Peyer's patch (tissue), 4 donors: ENCODE measurements at places on chromosomes 7 and 10. TPM values are rescaled to one million over a fixed set of nuclear protein-coding genes. Genes with fewer than 3 reads are reported as not detected.

Gene ABCB1
- total RNA-seq: 394 TPM

- no peak overlapping the region for H3K27ac ChIP-seq
- no peak for DNase-seq
- no peaks in the 10 kb centered on the region for H3K36me3 ChIP-seq
- peaks cover 18% of the 10 kb centered on the region for H3K4me1 ChIP-seq
- H3K4me3 ChIP-seq: no peak overlapping the region
- H3K27me3 ChIP-seq: no peaks in the 10 kb centered on the region
These were observed 3.2 kb downstream of the ACTR1A start for GRCh38 chr10:102499356-102499755.

GRCh38 chr10:113859261-113859660 is 4.8 kb downstream of the NHLRC2 start:
- H3K27ac ChIP-seq: no peak overlapping the region
- H3K4me1 ChIP-seq: peaks cover 5% of the 10 kb centered on the region
- no peaks in the 10 kb centered on the region for H3K36me3 ChIP-seq
- DNase-seq: no peak
- no peak overlapping the region for H3K4me3 ChIP-seq

DNA sequence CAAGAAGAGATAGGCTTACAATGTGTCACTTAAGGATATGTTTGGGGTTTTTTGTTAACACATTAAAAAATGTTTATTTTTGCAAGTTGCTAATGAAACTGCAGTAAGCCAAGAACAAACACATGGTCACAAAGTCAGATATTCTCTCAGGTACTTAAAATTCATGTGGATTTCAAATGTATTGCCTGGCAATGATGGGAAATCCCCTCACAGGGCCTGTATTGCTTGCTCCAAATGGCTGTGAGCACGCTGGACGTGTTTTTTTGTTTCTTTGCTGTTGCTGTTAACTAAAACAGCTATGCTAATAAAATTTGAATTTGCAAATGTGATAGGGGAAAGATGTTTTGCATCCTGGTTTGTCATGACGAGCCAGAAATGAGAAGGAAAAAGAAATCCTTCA is 3.8 kb upstream of the CELF2 start:
- H3K4me3 ChIP-seq: no peak overlapping the region
- no peaks in the 10 kb centered on the region for H3K36me3 ChIP-seq

DNA sequence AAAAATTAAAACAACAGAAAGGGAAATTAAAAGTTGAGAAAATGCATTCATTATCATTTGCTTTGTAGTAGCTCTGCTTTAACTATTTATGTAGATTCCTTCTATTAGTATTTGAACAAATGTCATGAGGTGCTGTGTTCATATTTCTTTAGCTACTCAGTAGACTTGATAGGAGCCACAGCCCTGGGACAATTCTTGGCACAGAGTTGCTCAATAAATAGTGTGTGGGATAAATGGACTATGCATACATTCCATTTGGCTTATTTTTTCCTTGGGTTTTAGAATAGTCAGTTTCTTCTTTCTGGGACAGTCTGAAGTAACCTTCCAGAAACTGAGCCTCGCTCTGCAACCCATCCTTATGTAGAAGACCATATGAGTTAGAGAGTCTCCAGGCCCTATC is 13.4 kb downstream of the RPP30 start:
- no peaks in the 10 kb centered on the region for H3K27me3 ChIP-seq
- H3K4me1 ChIP-seq: no peaks in the 10 kb centered on the region
- no peak overlapping the region for H3K4me3 ChIP-seq
- H3K27ac ChIP-seq: no peak overlapping the region
- peaks cover 69% of the 10 kb centered on the region for H3K36me3 ChIP-seq

DNA sequence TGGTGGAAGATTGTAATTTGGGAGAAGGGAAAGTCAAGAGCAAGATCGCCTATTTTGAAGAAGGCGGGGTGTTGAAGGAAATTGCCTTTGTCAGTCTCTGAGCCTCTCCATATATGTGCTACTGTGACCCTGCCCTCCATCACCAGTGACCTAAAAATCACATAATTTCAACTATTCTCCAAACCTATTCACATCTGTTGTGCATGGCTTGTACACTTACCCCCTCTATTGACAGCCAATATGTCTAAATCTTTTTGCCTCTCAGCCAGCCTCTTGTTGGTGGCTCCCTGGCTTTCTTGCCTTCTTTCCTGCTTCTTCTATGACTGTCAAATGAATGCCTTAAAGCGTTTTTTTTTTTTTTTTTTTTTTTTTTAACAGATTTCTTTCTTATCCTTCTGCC is 295.6 kb downstream of the AUTS2 start:
- no peaks in the 10 kb centered on the region for H3K36me3 ChIP-seq
- no peaks in the 10 kb centered on the region for H3K27me3 ChIP-seq
- H3K27ac ChIP-seq: no peak overlapping the region
- no peak overlapping the region for H3K4me3 ChIP-seq

DNA sequence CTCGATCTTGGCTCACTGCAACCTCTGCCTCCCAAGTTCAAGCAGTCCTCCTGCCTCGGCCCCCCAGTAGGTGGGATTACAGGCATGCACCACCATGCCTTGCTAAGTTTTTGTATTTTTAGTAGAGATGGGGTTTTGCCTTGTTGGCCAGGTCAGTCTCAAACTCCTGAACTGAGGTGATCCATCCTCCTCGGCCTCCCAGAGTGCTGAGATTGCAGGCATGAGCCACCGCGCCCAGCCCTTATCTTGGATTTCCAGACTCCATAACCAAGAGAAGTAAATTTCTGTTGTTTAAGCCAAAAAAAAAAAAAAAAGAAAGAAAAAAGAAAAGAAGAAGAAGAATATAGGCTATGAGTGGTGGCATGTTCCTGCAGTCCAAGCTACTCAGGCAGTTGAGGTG is 53.3 kb upstream of the RABGEF1 start:
- H3K4me3 ChIP-seq: no peak overlapping the region
- H3K4me1 ChIP-seq: peaks cover 4% of the 10 kb centered on the region
- DNase-seq: no peak
- H3K27ac ChIP-seq: no peak overlapping the region
